MV-4-11 (cell line): ENCODE measurements at places on chromosomes 4 and X.

DNA sequence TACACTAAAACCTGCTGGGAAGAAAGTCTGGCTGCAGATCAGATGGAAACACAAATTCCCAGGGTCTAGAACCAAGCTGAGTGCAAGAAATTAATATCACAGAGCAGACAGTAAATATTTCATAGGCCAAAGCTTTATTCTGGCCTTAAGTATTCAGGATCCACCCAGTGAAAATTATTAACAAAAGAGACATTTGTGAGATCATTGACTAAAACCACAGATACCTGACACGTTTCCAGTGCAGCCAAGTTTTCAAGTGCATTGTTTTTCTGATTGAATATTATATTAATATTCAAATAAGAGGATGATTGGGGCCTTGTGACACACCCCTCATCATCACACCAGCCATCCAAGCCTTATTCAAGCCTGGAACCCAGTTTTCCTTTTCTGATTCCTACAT lies 10.3 kb downstream of the ELOVL6 start:
- no peak for DNase-seq

GRCh38 chr4:66636349-66636748 lies 909.0 kb downstream of the CENPC start:
- no peak for DNase-seq

GRCh38 chrX:49695276-49696180 lies at the start of gene PAGE1:
Gene PAGE1, minus strand, starts transcription at chrX:49695984. Its CDS starts 1,214 bp downstream, at chrX:49694770.
- DNase-seq, result no peak

DNA sequence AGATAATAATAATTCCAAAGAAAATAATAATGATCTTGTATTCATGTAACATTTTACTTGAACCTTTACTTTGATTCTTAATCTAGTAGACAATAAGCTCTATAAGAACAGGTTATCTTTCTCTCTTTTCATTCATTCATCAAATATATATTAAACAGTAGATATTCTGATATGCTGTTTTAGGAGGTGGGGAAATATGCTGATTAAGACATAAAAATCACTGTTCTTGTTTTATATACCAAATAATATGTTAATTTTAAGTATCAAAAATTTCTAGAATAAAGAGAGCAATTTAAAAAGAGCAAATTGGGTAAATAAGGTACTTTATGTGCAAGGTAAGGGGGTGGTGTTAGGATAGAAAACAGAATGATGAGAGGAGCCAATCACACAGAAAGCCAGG lies 401.9 kb downstream of the PDHA2 start:
- no peak for DNase-seq

DNA sequence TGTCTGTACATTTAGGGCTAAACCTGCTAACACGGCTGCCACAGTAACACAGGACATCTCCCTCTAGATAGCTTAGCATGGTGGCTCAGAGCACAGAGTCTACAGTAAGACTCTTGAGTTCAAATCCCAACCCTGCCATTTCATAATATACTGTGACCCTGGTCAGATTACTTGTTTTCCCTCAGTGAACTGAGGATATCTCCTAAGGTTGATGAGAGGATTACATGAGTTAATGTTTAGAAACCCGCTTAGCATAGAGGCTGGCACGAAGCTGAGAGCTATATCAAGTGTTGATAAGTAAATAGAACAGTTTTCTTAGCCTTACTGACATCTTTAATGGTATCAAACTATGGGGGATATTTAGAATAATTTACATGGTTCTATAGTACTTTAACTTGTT lies 37.2 kb downstream of the CASP3 start:
- no peak for DNase-seq

GRCh38 chr4:158327525-158327924 lies 117.2 kb downstream of the TMEM144 start:
- DNase-seq, result no peak

DNA sequence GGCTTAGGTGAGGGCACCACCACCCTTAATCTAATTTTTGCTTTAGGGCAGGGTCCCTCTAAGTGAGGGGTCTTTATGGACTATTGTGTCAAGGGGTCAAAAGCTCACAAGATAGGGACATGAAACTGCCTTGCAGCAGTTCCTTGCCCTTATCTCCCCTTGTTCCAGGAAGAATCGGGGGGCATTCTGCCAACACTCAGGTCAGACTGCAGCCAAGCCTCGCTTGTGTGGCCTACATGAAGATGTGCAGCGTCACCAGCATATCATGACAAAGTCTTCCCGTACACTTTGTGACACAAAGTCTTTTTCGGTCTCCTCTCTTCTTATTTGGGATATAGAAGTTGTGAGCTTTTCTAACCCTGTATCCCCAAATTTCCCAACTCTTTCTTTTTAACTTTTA lies 17.5 kb upstream of the USP9X start:
- DNase-seq, result no peak

GRCh38 chr4:48913346-48913745 lies 6.8 kb upstream of the OCIAD2 start:
- DNase-seq, result no peak
